ENCODE measurements at places on chromosomes 13 and 19.

DNA sequence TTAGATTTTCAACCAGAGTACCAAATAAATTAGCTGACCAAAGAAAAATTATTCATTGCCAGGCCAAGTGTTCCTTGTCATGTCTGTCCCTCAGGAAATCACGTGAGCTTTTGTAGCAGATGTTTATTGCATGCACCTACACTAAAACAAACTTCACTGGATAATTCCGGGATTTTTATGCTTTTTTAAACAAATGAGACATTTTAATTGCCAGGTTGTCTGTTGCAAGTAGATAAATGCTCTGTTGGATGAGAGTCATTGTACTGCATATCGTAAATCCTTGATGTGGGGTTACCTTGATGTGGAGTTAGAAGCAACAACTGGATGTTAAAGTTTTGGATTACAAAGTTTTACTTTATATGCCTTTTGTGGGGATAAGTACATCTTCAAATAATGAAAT, 1187.7 kb upstream of the PCDH9 start:
- DNase-seq = no peak

GRCh38 chr13:112245989-112246388, 130.2 kb upstream of the SPACA7 start:
- DNase-seq = no peak

- no peak for DNase-seq
Observed at GRCh38 chr19:29448046-29448445, 77.7 kb upstream of the VSTM2B start.

DNA sequence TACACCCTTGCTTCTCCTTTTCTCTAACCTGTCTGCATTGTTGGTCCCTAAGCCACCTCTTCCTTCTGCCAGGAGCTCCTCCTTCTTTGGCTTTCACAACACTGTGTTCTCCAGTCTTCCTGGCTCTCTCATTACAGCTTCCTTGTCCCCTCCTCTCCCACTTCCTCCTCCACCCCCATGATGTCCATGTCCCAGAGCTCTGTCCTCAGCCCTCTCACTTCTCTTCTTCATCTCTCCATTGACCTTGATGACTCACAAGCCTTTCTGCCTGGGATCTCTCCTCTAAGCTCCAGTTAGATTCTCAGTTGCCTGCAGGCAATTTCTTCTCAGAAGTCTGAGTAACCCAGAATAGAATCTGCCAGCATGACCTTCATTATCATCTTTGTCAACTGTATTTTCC, 100.3 kb upstream of the WASF3 start:
- DNase-seq = no peak

- no peak for DNase-seq
Observed at GRCh38 chr13:33292712-33293111, 7.2 kb upstream of the STARD13 start.

- no peak for DNase-seq
Observed at GRCh38 chr13:25447396-25447795, 75.6 kb downstream of the ATP8A2 start.

DNA sequence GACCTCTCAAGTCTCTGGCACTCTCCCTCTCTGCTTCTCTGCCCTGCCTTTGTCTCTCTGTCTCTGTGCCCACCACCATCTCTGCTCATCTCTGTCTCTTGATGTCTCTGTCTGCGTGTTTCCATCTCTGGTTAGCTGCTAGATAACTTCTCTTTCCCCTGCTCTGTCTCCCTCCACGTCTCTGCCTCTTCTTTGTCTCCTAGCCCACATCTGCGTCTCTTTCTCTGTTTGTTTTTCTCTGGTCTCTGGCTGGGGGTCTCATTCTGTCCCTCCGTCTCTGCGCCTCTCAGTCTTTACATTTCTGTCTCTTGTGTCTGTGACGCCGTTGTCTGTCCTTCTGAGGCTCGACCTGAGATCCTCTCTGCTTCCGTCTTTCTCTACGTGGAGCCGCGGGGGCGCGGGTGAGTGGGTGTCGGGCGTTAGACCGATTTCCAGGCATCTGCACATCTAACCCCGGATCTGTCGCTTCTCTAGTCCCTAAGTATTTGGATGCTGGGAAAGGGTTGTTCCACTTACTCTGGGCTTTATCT, 386 bp downstream of the GIPR start:
- DNase-seq = no peak

DNA sequence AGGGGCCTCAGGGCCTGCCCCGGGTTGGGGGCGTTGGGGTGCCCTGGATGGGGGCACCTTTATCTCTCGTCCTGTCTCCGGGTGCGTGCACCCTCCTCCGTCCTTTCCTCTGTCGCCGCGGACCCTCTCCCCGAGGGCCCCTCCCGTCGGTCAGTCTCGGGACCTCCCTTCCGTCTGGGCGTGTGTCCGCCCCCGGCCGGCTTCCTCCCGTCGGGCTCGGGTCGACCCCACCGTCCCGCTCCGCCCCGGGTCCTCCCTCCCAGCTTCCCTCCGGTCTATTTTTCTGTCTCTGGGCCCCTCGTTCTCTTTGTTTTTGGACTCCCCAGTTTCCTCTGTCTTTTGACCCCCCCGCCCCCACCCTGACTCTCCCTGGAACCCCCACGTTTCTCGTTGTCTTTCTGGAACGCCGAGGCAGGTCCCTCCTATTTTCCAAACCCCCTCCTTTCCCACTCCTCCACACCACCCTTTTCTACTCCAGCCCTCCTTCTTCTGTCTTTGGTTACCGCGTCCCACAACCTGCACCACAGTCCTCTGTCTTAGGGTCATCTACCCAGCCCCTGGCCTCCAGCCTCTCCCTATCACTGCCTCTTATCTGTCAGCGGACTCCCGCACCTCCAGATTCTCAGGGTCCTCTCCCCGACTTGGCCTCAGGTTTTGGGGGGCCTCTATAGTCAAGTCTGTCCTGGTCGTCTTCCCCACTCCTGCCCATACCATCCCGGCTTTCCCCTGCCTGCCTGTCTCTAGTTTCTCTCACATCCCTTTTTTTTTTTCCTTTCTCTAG, 757 bp downstream of the EGLN2 start:
- no peak for DNase-seq

GRCh38 chr13:46172531-46172991, 9.4 kb downstream of the LCP1 start:
- DNase-seq = no peak

DNA sequence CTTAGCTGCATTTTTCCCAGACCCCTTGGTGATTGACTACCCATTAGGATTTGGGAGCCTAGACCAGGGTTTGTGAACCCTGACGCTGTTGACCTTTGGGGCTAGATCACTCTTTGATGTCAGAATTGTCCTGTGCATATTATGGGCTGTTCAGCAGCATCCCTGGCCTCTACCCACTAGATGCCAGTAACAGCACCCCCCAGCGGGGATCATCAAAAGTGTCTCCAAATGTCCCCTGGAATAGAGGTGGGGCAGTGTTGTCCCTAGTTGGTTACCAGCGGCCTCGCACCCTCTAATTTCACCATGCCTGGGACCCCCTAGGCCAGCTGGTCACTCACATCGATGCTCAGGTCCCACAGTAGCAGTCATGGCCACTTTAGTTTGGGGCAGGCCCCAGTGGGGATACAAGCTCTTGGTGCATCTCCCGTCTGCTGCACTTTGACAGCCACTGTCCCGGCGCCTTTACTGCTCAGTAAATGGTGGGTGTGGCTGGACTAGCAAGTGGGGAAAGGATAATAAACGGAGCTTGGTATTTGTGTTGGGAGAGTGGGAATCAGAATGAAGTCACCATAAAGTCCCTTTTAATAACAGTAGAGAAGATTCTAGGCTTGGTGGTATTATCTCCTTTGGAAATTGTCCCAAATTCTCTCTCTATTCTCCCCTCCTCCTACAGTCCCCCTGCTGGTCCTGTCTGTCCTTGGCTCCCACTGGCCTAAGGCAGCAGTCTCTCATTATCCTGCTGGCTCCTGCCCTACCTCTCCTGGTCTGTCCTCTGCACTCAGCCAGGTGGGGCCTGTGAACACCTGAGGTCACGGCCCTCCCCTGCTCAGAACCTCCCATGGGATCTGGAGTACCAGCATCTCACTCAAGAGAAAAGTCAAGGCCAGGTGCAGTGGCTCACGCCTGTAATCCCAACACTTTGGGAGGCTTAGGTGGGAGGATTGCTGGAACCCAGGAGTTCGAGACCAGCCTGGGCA, 80.6 kb downstream of the SIPA1L3 start:
- no peak for DNase-seq

GRCh38 chr19:39430675-39431593, 4.8 kb downstream of the RPS16 start:
- DNase-seq = peak; percentile 64

DNA sequence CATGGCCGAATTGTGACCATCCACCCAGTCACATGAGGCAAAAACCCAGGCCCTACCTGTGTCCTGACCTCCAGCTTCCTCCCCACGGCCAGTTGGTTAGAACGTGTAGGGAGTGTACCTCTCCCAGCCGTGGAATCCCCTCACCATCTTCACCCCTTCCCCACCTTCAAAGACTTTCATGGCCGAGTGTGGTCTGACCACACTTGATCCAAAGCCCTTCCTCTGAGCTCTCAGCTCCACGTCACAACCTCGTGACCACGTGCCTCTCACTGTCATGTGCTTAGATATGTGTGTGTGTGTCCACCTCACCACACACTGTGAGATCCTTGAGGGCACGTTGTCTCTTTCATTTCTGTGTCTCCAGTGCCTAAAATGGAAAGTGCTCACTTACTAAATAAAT, 48.6 kb upstream of the UBE2L5 start:
- DNase-seq = no peak

- DNase-seq = no peak
Observed at GRCh38 chr13:94664889-94665288, 47.5 kb downstream of the SOX21 start.

- no peak for DNase-seq
Observed at GRCh38 chr19:47408156-47408938, 11.0 kb downstream of the MEIS3 start.

- no peak for DNase-seq
Observed at GRCh38 chr13:49368688-49369087, 75.2 kb downstream of the CAB39L start.

DNA sequence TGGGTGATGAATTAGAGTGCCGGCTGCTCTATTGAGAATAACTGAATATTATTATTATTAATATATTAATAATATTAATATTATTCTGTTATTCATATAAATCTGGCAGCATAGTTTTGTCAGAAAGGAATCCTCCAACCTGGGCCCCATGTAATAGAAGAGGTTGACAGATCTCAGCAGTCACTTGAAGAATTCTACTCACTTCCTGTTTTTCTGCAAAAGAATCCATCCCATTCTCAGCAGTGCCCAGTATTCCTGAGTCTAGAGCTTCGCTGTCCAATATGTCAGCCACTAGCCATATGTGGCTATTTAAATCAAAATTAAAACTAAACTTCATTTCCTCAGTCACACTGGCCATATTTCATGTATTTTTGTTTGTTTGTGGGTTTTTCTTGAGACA, 72.4 kb upstream of the USPL1 start:
- DNase-seq = no peak

GRCh38 chr19:47371261-47371660, 22.1 kb downstream of the DHX34 start:
- DNase-seq = no peak

GRCh38 chr13:98295371-98295770, 118.3 kb upstream of the RNF113B start:
- peak; percentile 65 for DNase-seq

GRCh38 chr19:5955636-5955935, 22.4 kb downstream of the RANBP3 start:
- no peak for DNase-seq

DNA sequence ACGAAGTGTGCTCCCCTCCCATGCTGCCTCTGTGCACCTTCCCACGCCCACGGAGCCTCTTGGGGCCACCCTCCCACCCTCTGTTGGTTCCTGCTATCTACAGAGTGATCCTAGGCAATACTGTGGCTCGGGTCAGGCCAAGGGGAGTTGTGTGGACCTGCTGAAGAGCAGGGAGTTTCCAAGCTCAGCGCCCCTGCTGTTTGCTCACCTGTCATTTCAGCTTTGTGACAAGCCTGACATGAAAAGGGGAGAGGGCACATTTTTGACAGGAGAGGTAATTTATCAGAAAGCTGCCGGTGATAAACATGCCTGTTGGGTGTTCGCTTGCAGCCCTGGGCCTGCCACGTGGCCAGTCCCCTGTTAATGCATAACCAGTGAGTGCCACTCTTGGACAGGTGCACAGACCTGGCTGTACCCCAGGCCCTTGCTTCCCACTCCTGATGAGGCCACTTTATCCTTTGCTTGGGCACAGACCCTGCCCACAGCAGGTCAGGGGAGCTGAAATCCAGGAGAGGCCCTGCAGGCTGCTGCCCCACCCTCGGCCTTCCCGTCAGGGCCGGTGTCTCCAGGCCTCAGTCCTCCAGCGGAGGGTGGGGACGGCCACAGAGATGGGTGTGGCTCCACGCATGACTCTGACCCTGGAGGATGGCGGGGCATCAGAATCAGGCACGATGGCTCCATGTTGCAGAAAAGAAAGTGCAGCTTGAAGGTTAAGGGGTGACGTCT, 201.5 kb upstream of the GPR12 start:
- DNase-seq = no peak

- DNase-seq = no peak
Observed at GRCh38 chr19:2064788-2065524, 13.9 kb upstream of the MKNK2 start.

DNA sequence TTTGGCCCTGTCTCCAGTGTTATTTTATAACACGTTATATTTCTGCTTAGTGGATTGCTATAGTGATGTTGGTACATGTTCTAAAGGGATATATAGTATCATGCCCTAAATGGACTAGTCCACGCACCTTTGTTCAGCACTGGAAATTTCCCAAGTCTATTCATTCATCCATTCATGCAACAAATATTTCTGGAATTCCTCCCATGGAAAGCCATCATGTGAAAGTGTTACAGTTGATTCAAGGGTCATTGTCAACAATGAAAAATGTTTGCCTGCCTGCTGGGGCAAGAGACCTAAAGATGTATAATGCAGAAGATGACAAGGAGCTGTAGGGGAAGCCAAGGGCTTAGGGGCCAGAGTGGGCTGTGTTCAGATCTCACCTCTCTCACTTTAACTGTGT, 10.8 kb upstream of the HSPH1 start:
- peak; percentile 89 for DNase-seq

DNA sequence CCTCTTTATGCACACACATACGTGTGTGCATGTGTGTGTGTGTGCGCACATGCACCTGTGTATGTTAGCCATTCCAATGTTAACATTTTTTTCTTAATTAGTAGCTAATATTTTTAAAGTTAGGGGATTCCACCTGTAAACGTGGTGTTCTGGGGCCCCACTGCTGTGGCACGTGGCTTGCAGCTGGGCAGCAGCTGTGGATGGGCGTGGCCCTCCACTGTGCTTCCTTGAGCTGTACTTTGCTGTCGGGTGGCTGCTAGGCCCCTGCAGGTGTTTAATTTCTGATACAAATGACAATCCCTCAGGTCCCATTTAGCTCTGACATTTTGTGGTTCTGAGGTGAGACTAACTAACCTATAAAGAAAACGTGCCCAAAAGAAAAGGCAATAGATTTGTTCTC, 58.9 kb upstream of the GJB6 start:
- no peak for DNase-seq

Data from fibroblast of skin of right quadriceps (primary cell).